ENCODE measurements at places on chromosomes 12 and 14. TPM values are rescaled to one million over a fixed set of nuclear protein-coding genes. Genes with fewer than 3 reads are reported as not detected.

The KRT7 gene
- total RNA-seq: 351 TPM

The FAM181A gene
- not detected for total RNA-seq

The C3AR1 gene
- 0.30 TPM for total RNA-seq

The HIF1A gene
- total RNA-seq: 183 TPM

The CCDC175 gene
- total RNA-seq: not detected

The EPYC gene
- total RNA-seq: not detected

The KRT71 gene
- not detected for total RNA-seq

The SERPINA10 gene
- total RNA-seq: not detected

The USP30 gene
- total RNA-seq: 6.1 TPM

The LRP1 gene
- total RNA-seq: 0.40 TPM

The DUSP16 gene
- total RNA-seq: 11.1 TPM

The A2ML1 gene
- not detected for total RNA-seq

The MYO1H gene
- not detected for total RNA-seq

The CLECL1 gene
- total RNA-seq: not detected

The TAS2R31 gene
- 0.15 TPM for total RNA-seq

The JAG2 gene
- 52.0 TPM for total RNA-seq

The PPM1H gene
- 1.5 TPM for total RNA-seq

The TMTC1 gene
- 9.3 TPM for total RNA-seq

The PTPRO gene
- 0.10 TPM for total RNA-seq

The GSC gene
- total RNA-seq: not detected

Data from mammary microvascular endothelial cell (primary cell).